Esophagus squamous epithelium (tissue), 5 donors: ENCODE measurements at places on chromosomes 5 and 9.

- DNase-seq, result no peak
Observed at GRCh38 chr9:131593091-131593820, 47.9 kb downstream of the PRRT1B start.

DNA sequence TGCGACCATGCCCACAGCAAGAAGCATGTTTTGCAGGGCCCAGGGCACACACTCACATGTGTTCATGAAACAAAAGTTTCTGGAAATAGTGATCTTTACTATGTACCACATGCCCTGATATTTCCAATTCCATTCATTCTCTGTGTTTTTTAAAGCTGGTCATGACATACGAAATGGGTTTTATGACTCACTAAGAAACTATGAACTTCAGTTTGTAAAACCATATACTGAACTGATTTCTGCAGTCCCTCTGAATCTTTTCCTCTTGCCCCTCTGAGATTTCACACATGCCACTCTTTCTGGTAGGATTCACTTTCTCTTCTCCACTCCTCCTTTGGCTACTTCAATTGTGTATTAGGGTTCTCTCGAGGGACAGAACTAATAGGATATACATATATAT, 416.1 kb upstream of the TRPC7 start:
- no peak for DNase-seq

- no peak for DNase-seq
Observed at GRCh38 chr5:151720215-151720614, 33.5 kb upstream of the SPARC start.

- no peak for DNase-seq
Observed at GRCh38 chr9:37340961-37341360, 81.5 kb upstream of the GRHPR start.

GRCh38 chr5:126780165-126780827, 3.4 kb downstream of the LMNB1 start:
- DNase-seq, result no peak

GRCh38 chr5:161548487-161549094, 2.1 kb upstream of the GABRB2 start:
- DNase-seq, result no peak

- no peak for DNase-seq
Observed at GRCh38 chr5:143850050-143850683, 38.2 kb downstream of the HMHB1 start.

DNA sequence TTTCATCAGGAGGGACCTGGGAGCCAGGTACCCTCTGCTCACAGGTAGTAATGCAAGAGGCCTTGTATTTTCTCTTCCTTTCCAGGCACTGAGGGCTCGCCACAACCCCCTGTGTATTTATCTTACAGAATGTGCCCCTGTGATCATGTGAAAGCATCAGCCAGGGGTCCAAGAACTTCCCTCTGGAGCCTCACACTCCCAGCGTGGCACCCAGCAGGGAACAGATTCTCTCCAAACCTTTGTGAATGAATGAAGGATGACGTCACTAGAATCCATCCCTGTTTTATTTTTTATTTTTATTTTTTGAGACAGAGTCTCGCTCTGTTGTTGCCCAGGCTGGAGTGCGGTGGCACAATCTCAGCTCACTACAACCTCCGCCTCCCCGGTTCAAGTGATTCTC, 107.3 kb upstream of the IER5L start:
- no peak for DNase-seq

DNA sequence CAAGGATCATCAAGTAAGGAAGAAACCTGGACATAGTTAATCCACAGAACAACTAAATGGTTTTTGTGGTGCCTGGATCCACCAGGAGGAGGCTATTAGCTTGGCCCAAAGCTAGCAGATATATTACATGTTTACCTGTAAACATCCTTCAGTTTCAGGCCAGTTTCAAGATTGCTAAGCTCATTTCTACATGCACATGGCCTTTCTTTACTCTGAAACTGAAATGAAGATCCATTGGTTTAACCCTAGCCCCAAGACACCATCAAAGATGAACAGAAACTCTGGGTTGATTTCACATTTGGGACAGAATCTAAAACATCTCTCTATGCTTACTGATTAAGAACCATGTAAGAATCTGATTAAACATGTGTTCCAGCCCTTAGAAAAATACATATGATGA, 611.8 kb downstream of the TLE1 start:
- DNase-seq, result no peak

GRCh38 chr9:137421838-137422603, 941 bp downstream of the EXD3 start:
- no peak for DNase-seq

DNA sequence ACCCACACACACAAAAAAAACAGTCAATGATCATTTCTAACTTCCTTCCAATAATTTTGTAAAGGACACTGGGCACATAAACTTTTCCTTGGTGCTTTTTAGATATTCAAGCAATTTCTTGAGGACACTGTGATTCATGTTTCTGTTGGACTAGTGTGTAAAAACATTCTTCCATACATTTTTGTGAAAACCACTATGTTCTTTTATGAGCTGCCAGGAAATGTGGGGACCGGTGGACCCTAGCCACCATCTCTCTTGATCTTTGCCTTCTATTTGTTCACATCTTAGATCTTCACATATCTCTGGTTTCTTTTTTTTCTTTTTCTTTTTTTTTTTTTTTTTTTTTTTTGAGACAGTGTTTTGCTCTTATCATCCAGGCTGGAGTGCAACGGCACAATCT, 287.4 kb downstream of the GLIS3 start:
- no peak for DNase-seq

GRCh38 chr9:128243215-128244018, 32.4 kb downstream of the GOLGA2 start:
- DNase-seq, result no peak

GRCh38 chr9:100030548-100030947, 68.3 kb downstream of the ERP44 start:
- no peak for DNase-seq

DNA sequence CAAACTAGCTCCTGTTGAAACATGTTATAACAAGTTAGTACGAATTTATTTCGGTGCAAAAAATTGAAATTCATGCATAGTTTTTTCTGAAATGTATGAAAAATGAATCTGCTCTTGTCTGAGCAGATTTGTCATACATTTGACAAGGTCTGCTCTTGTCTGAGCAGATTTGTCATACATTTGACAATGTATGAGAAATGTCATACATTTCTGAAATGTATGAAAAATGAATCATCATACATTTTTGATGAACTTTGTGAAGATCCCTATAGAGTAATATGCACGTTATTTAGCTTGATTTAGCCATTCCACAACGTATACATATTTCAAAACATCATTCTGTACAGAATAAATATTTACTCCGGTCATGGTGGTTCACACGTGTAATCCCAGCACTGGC, 85.9 kb upstream of the PARP8 start:
- DNase-seq, result no peak

DNA sequence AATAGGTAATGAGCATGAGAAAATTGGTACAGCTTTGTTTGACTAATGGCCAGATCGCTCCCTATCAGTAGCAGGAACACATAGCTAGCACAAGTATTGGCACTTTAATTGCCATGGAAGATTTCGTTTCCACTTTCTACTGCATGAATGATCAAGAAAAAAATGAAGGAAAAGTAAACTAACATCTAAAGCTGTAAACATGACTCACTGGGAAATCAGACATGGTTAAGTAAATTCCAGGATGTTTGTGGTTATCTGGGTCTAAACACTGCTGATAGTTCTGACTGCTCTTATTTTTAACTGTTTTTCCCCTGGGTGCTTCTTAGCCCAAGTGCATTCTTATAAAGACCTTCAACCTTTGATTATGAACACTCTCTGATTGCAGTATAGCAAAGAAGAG, 388.9 kb downstream of the NR2F1-AS1 start:
- DNase-seq, result no peak

DNA sequence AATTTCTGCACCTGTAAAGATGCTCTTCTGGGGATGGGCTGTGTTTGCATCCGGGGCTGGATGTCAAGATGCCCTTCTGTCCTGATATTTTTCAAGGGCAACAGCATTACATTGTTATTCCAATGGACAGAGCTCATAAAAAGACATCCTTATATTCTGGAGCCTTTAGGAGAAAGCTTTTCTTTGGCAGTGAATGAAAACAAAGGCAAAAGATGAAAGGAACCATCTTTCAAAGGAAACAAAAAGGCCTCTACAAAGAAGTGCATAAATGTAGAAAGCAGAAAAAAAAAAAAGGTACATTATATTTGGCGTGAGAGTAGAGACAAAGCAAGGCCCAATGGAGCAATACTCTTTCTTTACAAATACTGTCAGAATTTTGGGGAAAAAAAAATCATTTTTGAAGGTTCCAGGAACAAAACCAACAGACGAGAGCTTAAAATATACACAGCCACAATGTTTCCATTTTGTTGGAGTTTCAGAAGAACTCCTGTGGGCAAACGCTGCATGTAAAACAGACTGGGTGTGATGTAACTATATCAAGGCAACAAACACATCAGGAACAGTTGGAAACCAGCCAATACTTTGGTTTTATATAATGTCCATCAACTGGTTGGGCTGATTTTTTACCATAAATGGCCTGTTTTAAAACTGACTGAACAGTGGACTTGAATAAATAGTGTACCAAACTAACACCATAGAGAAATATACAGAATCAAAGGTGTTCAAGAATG, 885.6 kb upstream of the DMAC1 start:
- DNase-seq, result no peak

GRCh38 chr9:13860946-13861640, 452.8 kb downstream of the NFIB start:
- no peak for DNase-seq

DNA sequence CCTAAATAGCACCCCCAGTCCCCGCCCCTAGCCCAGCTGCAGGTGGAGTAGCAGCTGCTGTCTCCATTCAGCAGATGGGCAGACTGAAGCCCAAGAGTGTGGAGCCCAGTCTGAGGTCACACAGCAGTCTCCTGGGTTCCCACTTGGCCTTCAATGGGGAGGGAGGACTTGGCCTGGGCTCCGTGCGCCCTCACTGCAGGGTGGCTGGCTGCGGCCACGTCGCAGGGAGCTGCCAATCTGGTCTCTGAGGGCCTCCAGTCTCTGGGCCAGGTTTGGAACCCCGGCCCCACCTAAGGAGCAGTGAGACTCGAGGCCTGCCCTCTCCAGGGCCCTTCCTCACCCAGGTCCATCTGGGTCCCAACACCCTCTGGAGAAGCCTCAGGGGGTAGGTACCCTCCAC, 7.4 kb downstream of the KIF12 start:
- DNase-seq, result no peak

DNA sequence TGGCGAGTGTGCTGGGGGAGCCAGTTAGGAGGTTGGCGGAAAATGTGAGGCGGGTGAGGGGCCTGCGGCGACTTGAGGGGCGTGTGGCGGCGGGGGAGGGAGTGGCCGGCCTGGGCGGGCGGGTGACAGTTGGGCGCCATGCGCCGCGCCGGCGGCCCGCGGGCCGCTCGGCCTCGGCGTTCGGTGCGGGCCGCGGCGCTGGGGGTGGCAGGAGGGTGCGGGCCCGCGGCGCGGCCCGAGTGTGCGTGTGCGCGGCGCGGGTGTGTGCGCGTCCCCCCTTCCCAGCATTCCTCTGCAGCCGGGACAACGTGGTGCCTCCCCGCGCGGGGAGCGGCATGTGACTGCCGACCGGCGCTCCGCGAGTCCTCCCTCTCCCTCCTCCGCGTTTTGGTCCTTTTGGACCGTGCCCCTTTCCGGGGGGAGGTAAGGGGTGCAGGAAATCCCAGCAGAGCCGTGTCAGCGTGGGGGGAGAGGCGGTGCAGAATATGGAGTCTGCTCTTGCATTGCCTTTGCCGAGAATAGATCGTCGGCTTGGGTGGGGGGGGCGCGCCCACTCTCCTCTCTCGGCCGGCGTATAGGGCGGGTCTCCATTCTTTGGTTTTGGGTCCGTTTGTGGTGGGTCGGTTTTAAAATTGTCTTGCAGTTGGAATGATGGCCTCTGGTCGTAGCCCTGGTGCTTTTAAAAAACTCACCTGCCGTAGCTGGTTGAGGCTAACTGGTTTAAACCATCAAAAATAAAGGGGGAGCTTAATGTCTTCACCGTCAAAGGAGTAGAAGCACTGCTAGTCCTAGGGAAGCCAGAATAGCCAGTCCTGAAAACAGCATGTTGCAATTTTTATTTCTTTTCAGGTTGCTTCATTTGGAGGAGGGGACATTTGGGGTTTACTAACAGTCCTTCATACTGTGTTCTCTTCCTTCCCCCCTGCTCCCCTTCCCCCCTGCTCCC, 2.0 kb downstream of the LARP1 start:
- DNase-seq, result no peak

DNA sequence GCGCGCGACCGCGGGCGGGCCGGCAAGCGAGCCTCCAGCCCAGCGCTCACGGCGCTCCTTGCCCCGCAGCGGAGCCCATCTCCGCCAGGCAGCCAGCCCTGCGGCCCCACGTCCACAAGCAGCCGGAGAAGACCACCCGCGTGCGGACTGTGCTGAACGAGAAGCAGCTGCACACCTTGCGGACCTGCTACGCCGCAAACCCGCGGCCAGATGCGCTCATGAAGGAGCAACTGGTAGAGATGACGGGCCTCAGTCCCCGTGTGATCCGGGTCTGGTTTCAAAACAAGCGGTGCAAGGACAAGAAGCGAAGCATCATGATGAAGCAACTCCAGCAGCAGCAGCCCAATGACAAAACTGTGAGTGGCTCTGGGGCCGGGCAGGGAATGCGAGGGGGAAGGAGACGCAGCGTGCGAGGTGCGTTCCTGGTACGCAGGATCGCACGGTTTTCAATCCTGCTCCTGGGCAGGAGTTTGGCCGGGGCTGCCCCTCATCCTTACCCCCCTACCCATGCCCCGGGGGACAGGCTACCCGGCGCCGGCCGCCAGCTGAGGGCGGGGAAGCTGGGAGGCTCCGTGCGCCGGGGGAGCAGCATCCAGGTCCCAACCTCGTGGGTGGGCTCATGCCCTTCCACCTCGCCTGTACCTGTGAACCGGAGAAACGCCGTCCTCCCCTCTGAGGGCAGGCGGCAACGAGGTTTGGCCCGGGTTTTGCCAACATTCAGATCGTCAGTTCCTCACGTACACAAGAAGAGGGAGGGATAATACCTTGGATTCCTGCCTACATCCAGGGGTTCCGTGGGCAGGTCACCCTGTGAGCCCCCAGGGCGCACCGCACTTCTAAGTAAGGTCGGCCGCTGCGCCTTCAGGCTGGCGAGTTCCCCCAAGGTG, 6.6 kb downstream of the ISL1 start:
- DNase-seq, result no peak

DNA sequence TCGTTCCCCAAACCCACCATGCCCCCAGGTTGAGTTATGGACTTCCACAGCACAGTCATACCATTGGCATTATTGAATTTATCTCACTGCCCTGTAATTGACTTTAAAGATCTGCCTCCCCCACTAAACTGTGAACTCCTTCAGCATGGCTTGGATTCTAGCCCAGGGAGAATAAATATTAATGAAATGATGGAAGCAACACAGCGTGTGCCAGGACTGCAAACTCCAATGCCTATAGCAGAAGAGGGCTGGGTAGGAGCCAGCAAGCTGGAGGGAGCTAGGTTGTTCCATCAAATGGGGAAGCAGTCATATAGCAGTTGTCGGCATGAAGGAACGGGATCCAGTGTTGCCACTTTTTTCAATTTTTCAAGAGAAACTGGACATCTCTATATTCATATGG, 69.0 kb upstream of the MSX2 start:
- DNase-seq, result no peak
